Prostate gland (tissue), 2 donors: ENCODE measurements at places on chromosomes 6 and 20. TPM values are rescaled to one million over a fixed set of nuclear protein-coding genes. Genes with fewer than 3 reads are reported as not detected.

DNA sequence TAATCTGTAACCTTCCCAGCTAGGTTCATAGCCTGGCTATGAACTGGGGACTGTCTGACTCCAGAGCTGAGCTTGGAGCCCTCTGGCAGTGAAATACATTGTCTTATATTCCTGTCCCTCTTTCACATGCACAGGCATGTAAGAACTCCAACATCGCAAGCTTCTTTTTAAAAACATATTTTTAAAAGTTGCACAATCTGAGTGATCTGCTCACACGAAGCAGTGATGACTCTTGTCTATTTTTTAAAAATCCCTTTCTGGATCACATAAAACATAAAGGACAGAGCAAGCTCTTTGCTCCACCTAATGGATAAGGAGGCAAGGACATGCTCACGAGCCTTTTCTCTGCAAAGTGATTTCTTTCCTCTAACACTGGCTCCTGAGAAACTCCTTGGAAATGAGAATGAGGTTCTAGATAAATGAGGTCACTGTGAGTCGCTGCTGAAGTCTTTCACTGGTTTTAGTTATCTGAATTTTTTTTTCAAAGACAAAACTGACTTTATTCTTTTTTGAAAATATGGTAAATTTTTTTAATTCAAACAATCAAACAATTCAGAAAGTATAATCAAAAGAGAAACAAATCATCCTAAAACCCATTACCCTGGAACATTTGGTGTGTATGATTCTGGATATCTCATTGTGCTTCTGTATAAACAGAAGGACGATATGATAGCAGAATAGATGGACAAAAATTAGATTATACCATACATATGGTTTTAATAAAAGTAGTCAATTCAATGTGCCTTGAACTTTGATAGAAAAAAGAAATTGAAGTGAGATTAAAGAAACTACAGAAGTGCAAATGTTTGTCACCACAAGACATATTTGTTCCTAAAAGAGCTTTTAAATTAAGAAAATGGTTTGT lies 30.8 kb downstream of the IL20RA start:
- H3K36me3 ChIP-seq = no peaks in the 10 kb centered on the region
- no peak overlapping the region for H3K4me3 ChIP-seq
- DNase-seq = no peak
- H3K27ac ChIP-seq = no peak overlapping the region

DNA sequence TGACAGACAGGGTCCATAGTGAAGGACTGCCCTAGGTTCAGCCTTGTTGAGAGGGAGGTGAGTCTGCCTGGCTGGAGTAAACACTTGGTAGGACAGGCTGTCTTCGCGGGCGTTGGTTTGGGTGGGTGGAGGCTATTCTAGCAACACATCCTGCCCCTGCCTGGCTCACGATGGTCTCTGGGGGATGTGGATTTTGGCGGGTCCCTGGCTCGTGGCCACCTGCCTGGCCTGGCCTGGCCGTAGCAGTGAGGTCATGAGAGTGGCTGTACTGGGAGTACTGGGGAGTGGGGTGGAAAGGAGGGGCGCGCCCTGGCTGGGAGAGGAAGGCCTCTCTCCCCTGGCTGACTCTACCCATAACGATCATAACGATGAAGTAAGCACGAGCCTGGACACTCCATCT lies 30.2 kb upstream of the MRPS18A start:
- no peak overlapping the region for H3K4me3 ChIP-seq
- no peak for DNase-seq
- no peaks in the 10 kb centered on the region for H3K27me3 ChIP-seq
- no peak overlapping the region for H3K27ac ChIP-seq

DNA sequence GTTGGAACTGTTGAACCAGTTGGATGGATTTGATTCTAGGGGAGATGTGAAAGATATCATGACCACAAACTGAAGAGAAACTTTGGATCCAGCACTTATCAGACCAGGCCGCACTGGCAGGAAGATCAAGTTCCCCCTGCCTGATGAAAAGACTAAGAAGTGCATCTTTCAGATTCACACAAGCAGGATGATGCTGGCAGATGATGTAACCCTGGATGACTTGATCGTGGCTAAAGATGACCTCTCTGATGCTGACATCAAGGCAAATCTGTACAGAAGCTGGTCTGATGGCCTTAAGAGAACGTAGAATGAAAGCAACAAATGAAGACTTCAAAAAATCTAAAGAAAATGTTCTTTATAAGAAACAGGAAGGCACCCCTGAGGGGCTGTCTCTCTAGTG lies 72.8 kb upstream of the CDYL start:
- no peak overlapping the region for H3K4me3 ChIP-seq
- H3K27ac ChIP-seq = no peak overlapping the region
- DNase-seq = no peak

The ENTPD6 gene
- total RNA-seq = 194 TPM

DNA sequence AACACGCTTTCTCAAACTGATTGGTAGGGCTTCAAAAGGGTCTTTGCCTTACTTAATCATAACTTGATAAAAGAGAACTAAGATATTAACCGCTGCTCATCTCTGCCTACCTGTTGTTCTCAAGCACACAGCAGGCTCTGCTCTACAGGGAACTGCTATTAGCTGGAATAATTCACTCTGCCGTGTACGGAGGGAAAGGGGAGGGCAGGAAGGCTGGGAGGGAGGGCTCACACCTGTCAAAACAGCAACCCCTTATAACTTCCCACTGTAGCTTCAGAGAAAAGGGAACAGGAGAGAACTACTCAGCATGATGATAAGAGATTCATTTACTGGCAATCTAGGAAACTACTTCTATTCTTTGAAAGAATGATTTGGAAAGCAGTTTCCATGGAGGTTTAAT lies 75.1 kb downstream of the ZMYND8 start:
- no peak overlapping the region for H3K27ac ChIP-seq
- H3K4me3 ChIP-seq = no peak overlapping the region
- no peaks in the 10 kb centered on the region for H3K36me3 ChIP-seq
- H3K4me1 ChIP-seq = no peaks in the 10 kb centered on the region
- no peaks in the 10 kb centered on the region for H3K27me3 ChIP-seq

GRCh38 chr20:53579266-53579580 lies 14.4 kb downstream of the ZNF217 start:
- H3K27me3 ChIP-seq = no peaks in the 10 kb centered on the region
- no peak overlapping the region for H3K4me3 ChIP-seq
- H3K4me1 ChIP-seq = peaks cover 9% of the 10 kb centered on the region
- H3K36me3 ChIP-seq = peaks cover 10% of the 10 kb centered on the region
- peak overlapping the region; percentile 68 for H3K27ac ChIP-seq
- DNase-seq = no peak

DNA sequence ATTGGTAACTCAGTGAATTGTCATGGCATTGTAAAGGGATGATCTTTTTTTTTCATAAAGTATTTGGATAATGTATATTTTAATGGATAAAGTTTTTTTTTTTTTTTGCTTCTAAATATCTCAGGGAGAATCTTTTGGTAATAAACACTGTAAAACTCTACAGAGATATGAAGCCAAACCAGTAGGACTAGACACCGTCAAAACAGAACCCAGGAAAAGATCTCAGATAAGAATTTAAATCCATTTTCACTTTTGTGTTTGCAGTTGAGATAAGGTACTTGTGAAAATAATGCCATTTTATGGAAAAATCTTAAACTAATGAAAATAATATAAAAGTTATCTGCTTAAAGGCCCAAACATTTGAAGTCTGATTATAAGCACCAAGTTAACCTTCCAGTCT lies 27.0 kb downstream of the FAM83B start:
- no peaks in the 10 kb centered on the region for H3K36me3 ChIP-seq
- no peaks in the 10 kb centered on the region for H3K4me1 ChIP-seq
- no peak overlapping the region for H3K27ac ChIP-seq
- DNase-seq = no peak
- no peak overlapping the region for H3K4me3 ChIP-seq
